ENCODE measurements at places on chromosomes 1 and 21. TPM values are rescaled to one million over a fixed set of nuclear protein-coding genes. Genes with fewer than 3 reads are reported as not detected.

FALEC gene
- total RNA-seq = not detected

GRCh38 chr1:177975588-177976495 lies 6.0 kb upstream of the SEC16B start:
- DNase-seq = no peak

- no peak for DNase-seq
Measured at GRCh38 chr1:22376546-22376945, 75.1 kb upstream of the ZBTB40 start.

DNA sequence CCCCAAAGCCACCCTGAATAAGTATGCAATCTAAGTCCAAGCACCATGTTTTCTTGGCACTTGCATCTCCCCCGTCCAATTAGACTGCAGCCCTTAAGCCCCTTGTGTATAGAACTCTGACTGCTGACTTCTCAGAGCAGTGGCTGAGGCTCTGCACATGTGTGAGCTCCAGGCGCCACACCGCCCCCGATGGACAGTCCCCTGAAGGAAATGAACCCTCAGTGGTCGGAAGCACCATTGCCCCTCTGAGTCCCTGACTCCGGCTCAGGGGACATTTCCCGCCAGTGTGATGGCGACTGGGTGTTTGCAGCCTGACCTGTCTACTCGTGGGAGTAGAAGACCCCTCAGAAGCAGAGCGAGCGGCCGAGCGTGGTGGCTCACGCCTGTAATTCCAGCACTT lies 37.2 kb upstream of the SCCPDH start:
- no peak for DNase-seq

DNA sequence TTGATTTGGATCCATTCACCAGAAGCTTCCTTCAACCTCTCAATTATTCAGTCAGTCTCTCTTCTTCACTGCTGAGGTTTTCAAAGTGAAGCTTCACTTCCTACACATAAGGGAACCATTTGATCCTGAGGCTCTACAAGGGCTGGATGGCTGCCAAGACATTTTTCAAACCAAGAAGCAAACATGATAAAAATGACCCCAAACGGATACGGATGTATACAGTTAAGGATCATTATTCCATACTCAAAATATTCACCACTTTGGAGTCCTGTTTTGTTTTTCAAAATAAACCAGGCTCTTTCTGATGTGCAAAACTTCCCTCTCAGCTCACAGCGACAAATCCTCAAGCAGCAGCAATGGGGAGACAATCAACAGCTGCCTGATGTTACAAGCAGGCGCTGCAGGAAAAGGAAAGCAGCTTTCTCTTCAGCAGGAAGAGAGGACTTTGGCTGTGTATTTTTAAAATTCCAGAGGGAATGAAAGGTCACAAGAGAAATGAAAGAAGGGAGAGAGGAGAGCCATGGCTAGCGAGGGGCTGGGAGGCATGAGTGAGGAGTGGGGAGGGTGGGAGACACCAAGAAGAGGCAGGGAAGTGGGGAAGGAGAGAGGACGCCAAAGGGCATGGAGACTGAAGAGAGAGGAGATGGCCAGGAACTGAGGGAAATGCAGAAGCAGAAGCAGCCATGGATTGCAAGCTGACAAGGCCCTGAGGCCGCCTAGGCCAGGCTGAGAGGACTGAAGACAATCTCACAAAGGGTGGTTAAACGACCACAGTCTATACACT lies 145.4 kb downstream of the SLC45A1 start:
- DNase-seq = peak; percentile 43
